ENCODE measurements at places on chromosomes 3 and 15.

GRCh38 chr3:121574449-121574848 lies 6.7 kb downstream of the ARGFX start:
- no peak for DNase-seq

DNA sequence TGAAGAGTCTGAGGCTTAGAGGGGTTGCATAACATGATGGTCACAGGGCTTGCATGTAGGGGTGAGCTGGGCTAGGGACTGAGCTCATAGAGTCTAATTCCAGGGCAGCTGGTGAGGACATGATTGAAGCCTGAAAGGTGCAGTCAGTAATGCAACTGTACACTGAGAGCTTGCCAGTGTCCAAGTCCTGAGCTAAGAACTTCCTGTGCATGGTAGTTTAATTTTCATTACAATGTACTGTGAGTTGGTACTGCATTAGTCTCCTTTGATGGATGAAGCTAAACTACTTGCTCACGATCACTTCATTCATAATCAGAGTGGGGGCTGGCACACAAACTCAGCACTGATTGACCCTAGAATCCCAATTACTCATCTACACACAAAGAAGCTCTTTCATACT lies 156.4 kb upstream of the CRBN start:
- DNase-seq = no peak

GRCh38 chr3:110352841-110353604 lies 718.6 kb upstream of the NECTIN3 start:
- no peak for DNase-seq

- DNase-seq = no peak
Measured at GRCh38 chr3:196962108-196962929, 6.3 kb downstream of the PIGZ start.

GRCh38 chr3:151589311-151589710 lies 128.4 kb upstream of the IGSF10 start:
- DNase-seq = no peak

DNA sequence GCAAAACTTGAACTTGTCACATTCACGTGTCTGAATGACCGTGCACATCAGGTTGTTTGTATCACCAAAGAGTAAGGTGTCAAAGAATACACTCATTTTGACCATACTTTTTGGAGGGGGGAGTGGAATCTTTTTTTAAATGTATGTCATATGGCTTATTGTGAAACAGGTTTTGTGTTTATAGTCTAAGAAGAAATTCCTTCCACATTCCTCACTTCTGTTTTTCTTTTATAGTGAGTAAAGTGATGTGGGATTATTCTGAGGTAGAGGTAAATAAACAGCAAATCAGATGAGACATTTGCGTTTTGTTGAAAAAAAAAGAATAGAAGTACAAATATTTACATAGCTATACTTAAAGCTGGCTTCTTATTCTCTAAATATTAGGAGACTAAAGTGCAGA lies 33.0 kb downstream of the SRP14 start:
- DNase-seq = no peak

DNA sequence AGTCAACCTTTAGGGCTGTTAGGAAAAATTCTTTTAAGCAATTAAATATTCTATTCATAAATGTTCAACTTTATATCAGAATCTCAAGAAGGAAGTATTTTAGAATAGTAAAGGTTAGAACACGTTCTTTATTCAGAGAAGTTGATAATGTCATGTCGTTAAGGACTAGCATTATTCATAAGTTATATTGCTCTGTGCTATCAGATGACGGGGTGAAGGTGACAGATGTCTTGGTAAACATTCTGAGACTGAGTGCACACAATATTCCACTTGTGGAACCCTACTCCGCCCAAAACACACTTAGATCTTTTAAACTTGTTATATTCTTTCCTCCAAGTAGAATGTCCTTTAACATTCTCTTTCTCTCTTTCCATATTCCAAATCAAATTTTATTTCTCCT lies 7.9 kb downstream of the AP4E1 start:
- no peak for DNase-seq

GRCh38 chr15:71811752-71812735 lies 1.7 kb downstream of the NR2E3 start:
- DNase-seq = no peak

GRCh38 chr3:142120707-142121106 lies 28.6 kb downstream of the TFDP2 start:
- DNase-seq = no peak

DNA sequence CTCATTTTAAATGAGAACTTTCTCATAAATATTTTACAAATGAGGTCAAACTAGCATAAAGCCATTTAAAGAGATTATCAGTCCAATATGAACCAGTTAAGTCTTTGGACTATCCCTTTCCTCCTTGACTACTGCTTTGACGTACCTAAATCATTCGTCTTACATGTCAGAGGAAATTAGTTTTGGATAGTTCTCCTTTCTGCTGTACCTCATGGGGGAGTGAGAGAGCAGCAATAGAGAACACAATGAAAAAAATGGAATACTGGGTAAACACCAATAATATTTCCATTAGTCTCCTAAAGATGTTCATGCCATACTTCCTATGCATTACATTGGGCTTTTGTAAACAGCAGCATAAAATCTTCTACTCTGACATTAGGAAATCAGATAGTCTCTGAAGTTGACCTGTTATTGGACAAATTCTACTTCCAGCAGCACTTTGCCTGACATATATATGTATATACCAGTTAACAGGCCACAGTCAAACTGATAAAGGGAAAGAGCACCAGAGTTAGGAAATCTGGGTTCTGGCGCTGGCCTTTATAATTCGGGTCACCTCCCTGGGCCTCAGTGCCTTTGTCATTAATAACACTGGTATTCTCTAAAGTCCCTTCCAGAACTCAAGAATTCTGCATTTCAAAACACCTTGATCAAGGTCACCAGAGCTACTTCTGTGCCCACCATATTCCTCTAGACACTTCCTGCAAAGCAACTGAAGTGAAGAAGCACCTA lies 26.8 kb downstream of the TIMMDC1 start:
- no peak for DNase-seq

GRCh38 chr3:66717806-66718205 lies 217.0 kb upstream of the LRIG1 start:
- no peak for DNase-seq

DNA sequence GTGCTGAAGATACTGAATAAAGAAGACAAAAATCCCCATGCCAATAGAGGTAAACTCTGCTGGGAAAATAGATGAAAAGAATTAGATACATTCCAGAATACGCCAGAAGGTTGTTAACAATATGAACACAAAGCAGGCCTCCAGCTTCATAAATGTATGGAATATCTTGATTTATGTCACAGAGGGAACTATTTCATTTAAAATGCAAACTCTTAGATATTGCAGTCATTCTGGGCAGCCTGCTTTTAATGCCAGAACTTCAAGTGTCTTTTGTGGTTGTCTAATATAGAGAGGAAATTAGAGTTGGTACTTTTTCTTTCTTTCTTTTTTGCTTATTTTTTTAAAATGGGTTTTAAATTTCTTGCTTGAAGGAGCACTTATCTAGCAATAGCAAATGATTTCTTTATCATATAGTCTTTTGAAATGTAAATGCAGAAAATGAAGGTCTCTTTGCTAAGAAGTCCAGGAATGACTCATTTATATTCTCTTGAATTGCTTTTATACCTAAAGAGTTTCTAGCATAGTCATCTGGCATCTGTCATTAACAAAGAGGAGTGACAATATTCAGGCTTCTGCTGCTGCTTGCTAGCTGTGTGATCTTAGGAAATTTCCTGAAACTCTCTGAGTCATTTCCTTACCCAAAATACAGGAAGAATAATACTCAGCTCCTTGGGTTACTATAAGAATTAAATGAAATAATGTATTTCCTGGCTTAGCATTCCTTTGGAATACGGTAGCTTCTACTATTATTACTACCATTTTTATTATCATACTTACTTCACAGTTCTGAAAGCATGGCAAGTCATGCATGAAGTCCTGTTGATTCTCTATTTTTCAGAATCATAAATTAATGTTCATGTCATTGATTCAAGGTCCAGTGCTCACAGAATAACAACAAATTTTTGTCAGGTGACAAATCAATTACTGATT lies 527.6 kb downstream of the DIPK2A start:
- no peak for DNase-seq

DNA sequence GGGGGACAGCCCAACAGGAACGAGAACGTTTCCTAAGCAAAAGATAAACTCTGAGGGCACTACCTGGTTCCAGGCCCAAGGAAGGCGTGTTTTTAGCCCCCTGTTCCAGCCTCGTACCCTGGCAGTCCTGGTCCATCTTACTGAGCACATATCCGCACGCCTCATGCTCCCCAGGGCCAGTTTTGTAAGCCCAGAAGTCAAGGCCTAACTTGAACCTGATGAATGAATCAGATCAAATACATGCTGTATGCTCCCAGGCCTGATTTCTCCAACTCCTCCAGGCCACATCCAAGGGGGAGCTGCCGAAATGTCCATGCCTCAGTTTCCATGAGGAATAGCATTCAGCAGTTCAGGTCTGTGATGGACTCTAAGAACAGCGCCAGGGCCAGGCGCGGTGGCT lies 14.3 kb upstream of the DOCK3 start:
- no peak for DNase-seq

GRCh38 chr15:52503788-52504496 lies 24.7 kb downstream of the MYO5A start:
- DNase-seq = no peak

DNA sequence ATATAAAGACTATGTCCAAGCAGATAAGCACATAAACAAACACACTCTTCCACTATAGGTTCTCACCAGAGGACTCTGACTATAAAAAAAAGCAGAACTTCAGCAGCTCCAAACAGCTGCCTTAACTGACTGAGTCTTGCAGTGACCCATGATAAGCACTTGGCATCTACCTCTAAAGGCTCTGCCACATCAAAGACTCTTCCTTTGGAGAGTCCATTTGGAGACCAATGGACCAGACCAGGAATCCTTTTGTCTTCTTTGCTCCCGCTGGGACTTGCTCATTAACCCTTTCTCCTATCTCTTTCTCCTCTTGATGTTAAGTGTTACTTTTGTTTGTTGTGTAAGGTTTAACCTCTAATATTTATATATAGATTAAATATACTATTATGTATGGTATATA lies 424.1 kb downstream of the RSL24D1 start:
- no peak for DNase-seq

- DNase-seq = no peak
Measured at GRCh38 chr3:130838898-130839600, 54.8 kb upstream of the ATP2C1 start.

DNA sequence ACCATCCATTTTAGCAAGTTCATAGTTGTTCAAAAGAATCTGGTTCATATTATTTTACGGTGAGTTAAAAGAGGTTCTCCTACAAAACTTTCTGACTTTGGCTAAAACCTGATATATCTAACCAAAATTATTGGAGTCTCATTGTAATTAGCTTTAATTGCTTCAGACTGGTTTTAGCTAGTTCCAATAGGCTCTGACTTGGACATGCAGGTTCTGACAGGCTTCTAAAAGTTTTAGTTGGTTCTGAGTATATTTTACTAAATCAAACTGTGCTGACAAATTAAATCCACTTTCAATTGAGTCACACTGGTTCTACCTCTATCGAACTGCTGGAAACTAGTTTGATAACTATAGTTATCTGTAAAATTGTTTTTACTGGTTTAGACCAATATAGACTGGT lies 42.1 kb upstream of the RSL24D1 start:
- no peak for DNase-seq

GRCh38 chr3:143737065-143737464 lies 111.2 kb downstream of the SLC9A9 start:
- DNase-seq = no peak

- no peak for DNase-seq
Measured at GRCh38 chr3:13656584-13657301, 107.8 kb downstream of the FBLN2 start.

DNA sequence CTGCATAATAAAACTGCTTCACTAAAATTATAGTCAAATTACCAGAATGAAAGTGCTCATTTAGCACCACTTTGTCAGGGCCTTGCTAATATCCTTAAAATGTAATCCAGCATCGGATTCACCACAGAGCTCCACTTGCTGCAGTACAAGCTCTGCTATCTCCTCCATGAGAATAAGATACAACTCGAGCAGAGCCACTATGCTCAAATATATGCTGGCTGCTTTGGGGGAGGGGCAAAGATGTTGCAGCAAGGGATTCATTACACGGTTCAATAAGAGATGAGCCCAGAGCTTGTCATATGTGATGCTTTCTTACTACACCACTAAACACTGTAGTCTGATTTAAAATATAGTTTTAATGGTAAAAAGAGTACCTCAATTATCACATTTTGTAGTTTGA lies 72.2 kb downstream of the DLG1 start:
- DNase-seq = no peak

DNA sequence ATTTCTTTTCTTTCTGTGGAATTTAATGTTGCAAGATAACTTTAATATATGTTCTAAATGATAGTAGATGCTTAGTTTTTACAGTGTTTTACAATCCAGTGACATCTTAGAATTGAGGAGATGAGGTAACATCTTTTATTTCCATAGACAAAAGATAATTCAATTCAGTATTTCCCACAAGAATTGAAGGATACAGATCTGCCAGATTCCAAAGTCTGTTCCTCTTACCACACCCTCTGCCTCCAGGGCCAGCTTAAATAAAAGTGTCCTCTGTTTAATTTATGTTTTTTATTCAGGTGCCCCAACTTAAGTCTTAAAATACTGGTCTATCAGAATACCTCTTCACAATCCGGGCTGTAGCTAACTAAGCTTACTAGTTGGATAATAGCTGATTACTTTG lies 6.5 kb downstream of the STT3B start:
- DNase-seq = no peak

DNA sequence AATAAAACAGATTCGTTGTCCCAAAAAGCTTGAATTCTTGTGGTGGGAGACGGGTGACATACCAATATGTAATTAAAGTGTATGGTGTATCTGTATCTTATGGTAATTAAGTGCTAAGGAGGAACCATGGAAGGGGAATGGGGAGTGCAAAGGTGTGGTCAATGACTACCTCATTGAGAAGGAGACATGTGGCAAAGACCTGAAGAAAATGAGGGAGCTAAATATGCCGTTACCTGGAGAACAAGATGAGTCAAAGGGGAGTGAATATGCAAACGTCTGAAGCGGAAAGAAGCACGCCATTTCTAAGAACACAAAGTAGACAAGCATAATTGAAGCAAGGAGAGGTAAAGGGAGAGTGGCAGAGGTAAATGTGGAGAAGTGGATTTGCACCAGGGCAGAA lies 115.7 kb downstream of the SI start:
- no peak for DNase-seq

DNA sequence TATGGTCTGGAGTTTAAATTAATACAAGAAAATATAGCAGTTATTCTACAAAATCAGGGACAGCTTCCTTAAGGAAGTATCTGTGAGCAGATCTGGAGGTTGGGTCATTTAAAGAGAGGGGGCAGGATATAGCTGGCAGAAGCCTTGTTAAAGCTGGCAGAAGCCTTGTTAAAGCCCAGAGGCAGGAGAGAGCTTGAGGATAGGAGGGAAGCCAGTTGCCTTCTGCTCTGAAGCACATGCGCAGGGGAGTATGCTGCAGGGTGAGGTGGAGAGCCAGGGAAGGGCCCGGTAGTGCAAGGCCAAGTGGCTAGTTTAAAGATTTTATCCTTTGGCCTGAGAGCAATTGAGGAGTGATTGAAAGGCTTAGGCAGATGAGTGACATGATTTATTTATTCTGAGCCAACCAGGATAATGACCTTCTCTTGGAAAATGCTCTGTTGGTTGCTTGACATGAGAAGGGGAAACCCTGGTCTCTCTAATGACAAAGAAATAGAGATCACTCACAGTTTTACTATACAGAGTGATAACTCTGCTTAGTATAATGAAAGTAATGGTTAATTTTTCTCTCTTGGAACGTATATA lies 3.9 kb downstream of the EAF1 start:
- DNase-seq = no peak

- DNase-seq = no peak
Measured at GRCh38 chr15:56806148-56806536, 72.8 kb upstream of the ZNF280D start.
